ENCODE measurements at places on chromosomes 6 and 20.

DNA sequence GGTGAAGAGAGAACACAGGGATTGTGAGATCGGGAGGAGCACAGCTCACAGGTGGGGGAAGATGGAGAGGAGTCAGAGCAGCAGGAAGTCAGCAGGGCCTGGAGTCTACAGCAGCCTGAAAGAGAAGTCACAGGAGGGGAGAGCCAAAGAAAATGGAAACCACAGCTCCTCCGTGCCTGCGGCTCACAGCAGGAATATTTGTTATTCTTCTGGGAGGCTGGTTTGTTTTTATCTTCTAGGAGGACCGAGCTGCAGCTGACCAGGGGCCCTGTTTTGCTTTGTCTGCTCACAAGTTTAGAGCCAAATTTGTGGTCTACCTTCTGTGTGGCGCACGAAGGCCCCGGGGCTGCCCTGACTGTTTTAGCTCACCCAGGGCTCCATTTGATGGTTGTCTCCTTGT, 81.8 kb downstream of the CLIC5 start:
- no peak for DNase-seq

DNA sequence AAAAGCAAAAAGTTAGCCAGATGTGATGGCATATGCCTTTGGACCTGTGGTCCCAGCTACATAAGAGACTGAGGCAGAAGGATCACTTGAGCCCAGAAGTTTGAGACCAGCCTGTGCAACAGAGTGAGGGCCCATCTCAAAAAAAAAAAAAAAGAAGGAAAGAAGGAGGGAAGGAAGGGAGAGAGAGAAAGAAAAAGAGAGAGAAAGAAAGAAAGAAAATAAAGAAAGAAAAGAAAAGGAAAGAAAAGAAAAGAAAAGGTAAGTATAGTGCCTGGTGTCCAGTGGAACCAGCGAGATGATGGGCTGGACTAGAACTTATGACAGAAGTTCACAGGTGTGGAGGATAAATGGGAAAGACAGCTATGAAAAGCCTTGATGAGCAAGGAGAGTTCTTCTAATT, 100.9 kb downstream of the QRSL1 start:
- DNase-seq: no peak

DNA sequence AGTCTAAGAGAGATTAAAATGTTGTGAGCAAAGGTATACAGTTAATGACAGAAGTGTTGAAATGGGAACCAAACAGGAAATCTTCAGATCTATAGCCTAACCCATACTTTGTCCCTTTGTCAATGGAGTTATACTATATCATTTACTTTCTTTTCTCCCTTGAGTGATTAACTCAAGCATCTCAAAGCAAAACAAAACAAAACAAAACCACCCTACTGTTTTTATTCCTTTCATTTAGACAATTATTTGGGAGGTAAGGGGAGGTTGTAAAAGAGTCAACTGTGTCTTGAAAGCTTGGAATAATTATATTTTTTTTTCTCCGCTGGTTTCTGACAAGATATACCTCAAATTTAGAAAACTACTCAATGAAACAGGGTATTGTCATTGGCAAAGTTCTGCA, 139.8 kb upstream of the HMGN3 start:
- no peak for DNase-seq

- no peak for DNase-seq
These were observed 164.9 kb upstream of the EPHA7 start for GRCh38 chr6:93584300-93584699.

- no peak for DNase-seq
These were observed 257.3 kb downstream of the ATXN1 start for GRCh38 chr6:16503970-16504415.

GRCh38 chr6:36289281-36289878, 19.5 kb downstream of the PNPLA1 start:
- no peak for DNase-seq

DNA sequence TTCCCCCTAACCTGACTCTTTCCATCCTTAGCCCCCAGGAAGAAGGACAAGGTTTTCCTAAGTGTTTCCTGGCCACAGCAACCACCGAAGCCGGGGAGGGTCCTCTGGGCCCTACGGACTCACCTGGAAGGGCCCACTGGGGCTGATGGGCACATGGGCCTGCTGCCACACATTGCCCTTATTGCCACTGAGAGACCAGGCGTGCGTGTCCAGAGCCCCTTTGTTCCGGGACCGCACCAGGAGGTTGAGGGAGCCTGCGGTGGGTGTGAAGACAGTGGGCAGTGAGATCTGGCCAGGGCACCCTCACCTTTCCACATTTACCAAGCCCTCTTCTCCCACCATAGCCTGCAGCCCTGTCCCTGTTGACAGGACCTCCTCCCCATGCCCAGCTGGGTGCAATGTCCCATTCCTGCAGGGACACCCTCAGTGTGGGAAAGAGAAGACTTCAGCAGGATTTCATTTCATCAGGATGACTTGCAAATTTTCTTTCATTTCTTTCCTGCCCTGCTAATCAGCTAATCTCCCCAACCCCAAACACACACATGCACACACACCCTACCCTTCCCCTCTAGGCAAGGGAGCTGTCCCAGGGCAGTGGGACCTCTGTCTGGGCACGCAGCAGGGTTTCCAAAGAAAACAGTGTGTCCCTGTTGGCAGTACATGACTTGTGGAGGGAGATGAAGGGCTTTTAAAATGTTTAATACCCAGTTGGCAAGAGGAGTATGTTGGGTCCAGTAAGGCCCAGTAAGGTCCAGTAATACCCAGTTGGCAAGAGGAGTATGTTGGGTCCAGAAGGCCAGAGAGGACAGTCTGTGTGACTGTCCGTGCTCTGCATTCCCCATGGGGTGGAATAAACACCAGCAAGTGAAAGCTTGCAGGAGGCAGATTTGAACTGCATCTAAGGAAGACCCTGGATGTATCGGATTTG, 59.0 kb downstream of the MDGA1 start:
- DNase-seq: no peak

DNA sequence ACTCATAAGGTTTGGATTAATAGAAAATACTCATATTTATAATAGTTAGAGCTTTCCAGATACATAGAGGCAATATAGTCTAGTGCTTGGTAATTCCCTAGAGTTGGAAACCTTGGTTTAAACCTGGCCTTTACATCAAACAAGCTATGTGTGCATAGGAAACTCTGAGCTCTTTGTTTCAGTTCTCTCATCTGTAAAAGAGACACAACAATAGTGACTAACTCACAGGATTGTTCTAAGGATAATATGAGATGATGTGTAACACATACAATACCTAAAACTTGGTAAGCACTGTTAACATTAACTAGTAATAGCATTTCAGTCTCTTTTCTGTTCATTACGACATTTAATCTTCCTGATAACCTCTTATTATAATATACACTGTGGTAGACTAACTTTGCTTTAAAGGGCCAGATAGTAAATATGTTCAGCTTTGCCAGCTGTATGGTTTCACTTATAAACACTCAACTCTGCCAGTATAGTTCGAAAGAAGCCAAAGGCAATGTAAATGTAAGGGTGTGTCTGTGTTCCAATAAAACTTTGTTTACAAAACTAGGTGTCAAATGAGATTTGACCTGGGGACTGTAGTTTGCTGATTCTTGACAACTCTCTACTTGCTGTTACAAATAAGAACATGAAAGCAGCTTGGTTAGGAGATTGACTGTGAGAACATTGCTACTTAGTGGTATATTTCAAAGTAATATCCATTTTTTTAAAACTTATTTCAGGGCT, 370.6 kb upstream of the FLRT3 start:
- no peak for DNase-seq

DNA sequence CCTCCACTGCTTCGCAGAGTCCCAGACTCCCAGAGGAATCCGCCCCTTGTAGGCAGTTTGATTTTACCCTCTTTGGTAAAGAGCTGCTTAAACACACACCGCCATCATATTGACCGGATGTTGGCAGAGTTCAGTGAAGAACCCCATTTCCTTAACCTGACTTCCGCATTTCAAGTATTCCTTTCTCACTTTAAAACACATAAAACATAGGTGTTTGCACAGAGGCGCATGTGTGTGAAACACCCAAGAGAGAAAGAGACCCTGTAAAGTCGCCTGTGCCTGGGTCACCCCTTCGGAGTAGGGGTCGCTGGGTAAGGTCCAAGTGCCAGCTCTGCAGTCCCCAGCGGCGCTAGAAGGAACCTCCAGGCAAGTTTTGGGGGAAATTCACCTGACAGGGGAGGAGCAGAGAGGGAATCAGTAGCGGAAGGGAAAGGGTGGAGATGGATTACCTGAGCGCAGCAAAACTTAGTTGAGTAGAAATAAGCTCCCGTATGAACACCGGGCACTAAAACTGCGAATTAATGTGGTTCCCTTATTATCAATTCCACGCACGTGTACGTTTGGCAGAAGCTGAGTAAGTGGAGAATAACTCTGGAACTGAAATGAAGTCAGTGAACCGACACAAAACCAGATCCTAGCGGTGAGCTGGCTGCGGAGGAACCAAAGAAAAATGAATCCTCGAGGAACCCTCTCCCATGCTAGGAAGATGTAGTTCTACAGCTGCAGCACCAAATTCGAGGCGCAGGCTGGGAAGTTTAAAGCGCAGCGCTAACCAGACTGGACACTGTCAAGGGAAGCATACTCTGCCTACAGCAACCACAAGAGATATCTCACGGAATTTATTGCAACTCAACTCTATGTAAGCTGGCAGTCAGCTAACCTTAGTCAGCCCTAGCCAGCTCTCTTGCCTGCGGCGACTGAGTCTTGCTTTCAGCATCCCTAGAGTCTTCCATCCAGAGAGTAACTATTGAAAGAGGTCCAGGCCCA, 3.5 kb upstream of the HTR1B start:
- no peak for DNase-seq

DNA sequence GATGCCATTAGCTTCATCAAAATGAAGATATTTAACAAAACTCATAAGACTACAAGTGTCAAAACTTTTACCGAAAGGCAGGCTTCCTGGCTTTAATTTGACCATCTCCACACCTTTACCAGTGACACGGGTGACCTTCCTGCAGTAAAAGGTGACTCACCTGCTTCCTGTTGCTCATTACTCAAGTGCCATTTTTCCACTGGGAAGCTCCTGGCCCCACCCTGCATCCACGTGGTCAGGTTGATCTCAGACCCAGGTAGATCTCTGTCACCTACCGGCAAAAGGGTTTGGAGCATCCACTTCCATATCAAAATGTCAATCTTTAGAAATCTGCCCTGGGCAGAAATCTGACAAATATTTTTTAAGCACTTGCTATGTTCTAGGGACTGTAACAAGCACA, 31.9 kb upstream of the CDH4 start:
- DNase-seq: no peak
